ENCODE measurements at places on chromosomes 3 and 15.

- no peak for DNase-seq
Observed at GRCh38 chr3:108518895-108519294, 8.5 kb upstream of the MYH15 start.

DNA sequence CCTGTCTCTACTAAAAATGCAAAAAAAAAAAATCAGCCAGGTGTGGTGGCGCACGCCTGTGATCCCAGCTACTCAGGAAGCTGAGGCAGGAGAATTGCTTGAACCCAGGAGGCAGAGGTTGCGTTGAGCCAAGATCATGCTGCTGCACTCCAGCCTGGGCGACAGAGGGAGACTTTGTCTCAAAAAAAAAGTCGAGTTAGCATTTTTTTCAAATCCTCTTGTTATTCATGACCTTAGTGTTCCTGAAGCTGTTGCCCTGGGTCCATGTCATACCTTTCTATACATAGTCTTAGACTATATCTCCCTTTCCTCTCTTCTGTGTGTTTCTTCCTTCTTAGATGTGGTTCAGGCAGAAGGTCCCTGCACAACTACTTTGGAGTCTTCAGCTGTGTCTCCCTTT, 6.4 kb downstream of the FMN1 start:
- DNase-seq, result no peak

DNA sequence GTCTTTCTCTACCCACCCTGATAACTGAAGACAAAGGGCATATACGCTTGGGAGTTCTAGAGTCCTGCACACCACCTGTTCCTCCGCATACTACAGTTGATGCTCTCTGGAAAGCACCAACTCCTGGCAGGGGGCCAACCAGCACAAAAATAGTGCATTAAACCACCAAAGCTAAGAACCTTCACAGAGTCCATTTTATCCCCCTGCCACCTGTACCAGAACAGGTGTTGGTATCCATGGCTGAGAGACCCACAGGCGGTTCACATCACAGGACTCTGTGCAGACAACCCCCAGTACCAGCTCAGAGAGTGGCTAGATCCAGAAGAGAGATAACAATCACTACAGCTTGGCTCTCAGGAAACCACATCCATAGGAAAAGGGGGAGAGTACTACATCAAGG, 114.4 kb upstream of the POU1F1 start:
- DNase-seq, result no peak

DNA sequence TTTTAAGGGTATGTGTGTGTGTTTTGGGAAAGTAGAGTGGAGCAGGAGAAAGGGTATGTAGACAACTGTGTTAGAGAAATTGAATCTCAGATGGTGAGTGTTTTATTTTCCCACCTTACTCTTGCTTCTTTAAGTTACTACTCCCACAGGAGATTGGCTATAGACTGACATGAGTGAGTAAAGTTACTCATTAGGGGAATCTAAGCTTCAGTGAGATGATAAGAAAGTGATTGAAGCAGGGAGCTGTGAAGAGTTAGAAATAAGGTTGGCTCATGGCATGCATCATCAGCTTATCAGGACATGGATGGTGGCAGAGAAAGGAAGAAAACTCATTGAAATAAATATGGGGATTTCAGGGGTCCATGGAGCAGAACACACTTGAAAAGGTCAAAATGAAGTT, 88.9 kb downstream of the MBNL1 start:
- no peak for DNase-seq

DNA sequence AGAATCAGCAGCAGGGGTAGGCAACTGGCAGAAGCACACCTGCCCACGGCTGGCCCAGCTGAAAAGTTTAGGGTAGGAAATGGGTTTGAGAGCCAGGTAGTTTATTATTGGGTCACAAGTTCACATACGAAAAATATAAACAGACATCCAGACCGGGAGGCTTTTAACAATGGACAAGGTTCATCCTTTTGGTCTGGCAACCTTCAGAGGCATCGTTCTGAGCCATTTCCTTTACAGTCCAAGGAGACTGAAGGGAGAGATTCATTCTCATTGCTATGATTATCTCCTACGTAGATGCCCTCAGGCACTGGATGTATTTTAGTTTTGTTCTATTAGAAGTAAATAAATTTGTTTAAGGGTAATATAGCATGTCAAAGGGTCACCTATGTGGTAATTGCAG, 248.0 kb upstream of the THBS1 start:
- DNase-seq, result no peak

DNA sequence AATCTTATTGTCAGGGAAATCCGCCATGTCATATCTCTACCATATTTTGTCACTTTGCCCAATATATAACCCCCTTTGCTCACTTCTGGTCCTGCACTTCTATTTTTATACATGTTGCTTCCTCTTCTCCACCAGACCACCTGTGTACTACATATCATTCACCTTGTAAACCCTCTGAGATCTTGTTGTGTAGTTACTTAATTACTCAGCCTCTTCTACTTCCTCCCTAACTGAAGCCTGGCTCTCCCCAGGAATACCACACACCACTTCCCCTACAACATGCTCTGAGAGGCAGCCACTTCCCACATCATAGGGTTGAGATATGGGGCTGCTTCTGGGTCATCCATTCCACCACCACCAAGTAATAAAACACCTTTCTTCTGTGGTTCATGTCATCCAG, 10.0 kb downstream of the HEXA start:
- DNase-seq, result peak; percentile 59

DNA sequence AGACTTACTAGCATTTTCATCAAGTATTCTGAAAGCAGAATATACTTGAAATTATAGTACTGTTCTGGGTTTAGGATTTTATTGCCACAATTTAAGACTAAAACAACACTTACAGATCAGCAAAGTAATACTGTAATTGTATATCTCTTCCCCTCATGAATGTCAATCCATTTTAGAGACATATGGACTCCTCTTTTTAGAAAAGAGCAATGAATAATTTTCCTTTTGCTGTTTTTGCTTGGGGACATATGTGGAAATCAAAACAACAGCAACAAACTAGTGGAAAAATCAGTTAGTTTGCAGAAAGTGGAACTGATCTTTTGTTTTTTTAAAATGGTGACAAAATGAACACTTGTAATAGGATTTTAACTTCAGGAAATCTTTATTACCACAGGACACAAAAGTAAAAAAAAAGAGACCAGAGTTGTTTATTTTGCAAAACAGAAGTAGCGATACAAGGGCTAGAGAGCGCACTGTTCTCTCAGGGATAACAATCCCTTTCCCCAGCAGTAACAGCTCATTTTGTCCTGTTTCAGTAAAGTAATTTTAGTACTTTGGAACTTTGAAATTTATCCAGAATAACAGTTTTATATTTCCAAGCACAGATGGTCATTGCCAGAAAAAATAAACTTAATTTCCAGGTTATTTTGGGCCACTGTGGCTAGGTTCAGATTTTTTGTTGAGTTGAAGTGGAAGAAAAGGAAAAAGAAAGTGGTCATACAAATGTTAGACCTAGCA, 17.1 kb downstream of the LEKR1 start:
- DNase-seq, result no peak

DNA sequence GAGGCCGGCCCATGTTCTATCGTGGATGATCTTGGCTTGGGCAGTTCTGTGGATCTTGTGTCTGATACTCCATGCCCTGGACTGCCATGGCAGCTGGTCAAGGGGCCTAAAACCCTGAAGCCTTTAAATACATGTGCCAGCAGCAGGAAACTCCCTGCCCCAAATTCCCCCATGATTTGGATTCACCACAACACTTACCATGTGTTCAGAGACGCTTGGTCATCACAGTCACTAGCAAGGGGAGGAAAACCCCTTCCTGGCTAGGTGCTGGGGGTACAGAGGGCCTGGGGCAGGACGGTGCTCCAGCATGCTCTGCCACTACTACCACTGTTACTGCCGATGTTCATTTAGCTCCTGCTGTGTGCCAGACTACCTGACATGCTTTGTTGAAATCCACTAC, 94.4 kb downstream of the DNAJB8 start:
- DNase-seq, result no peak

GRCh38 chr3:129087138-129087702, 26.6 kb downstream of the GP9 start:
- no peak for DNase-seq

GRCh38 chr3:180306155-180306554, 269.4 kb upstream of the PEX5L start:
- DNase-seq, result no peak

DNA sequence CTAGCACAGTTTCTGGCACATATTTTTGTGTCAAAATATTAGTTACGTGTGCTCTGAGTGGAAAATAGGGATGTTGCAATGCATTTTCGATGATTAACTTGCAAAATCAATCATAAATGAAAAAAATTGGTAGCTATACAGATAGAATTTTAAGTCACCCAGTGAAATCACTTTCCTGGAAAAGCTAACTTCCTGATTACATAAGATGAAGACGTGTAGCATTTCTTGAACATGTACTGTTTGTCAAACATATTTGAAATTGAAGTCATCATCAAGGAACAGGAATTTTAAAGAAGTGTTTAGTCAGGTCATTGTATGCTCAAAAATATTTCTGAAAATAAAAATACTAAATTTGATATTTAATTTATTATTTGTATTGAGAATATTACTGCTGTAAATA, 977.7 kb downstream of the PLOD2 start:
- DNase-seq, result no peak

- DNase-seq, result no peak
Observed at GRCh38 chr15:61750271-61751084, 309.8 kb downstream of the VPS13C start.

- DNase-seq, result peak; percentile 37
Observed at GRCh38 chr3:120338517-120338916, 10.6 kb downstream of the LRRC58 start.

DNA sequence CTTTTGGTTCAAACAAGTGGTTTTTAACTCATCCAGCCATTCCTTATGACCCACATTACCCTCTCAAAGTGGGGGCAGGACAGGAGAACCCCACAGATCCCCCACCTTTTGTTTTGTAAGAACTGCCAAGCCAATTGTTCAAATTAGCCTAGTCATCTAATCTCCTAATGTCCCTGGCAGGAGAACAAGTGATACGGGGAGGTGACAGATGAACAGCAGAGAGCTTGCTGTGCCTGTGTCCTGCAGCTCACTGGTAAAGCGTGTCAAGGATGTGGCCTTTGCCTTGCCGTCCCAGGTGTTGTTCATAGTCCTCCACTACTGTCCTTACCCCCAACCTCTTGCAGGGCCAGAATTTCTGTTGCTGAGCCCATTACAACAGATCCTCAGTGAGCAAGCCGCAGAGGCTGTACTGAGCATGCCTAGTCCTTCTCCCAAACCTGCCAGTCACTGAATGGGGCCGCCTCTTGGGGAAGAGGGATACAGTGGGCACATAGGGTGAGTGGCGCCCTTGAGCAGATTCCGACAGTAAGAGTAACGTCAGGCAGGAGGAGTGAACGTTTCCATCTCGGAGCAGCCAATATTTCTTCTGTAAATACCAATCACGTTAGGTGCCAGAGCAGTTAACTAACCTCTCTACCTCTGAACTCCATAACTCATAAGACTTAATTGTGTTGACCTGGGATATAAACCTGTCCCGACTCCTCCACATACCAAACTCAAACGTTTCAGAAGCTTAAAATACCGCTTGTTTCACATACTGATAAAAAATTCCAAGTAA, 87.4 kb downstream of the ITPR1 start:
- no peak for DNase-seq

DNA sequence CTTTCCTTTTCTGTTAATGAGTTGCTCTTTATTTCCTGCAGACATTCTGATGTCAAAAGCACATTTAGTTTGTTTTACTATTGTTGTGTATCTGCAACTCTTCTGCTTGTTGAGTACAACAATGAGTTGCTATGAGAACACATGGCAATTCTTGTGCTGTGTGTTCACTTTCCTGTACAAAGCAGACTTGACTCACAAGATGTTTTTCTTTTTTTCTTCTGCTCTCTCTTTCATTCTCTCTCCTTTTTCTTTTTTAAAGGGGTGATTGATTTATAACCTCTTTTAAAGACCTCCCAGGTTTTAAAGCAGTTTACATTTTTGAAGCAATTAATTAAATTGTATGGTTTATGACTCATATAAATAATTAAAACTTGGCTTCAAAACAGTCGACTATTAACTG, 31.6 kb upstream of the ABHD10 start:
- DNase-seq, result no peak

DNA sequence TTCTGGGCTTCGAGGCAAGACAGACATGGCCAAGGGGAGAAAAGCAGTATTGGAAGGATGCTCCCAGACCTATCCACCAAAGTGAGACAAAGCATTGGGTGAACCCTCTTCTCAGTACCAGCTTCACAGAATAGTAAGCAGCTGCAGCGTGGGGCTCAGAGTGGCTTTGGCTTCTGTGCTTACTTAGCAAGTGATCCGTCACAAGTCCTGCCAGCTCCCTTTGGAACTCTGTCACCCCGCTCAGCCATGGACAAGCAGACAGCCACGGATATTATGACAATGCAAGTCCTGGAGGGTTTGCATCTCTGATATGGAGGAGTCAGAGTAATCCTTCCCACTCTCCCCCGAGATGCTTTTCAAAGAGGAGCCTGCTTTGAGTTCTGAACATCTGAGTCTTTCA, 90.8 kb downstream of the SLCO3A1 start:
- DNase-seq, result no peak

GRCh38 chr3:50189989-50190388, 1.4 kb upstream of the GNAT1 start:
- no peak for DNase-seq

DNA sequence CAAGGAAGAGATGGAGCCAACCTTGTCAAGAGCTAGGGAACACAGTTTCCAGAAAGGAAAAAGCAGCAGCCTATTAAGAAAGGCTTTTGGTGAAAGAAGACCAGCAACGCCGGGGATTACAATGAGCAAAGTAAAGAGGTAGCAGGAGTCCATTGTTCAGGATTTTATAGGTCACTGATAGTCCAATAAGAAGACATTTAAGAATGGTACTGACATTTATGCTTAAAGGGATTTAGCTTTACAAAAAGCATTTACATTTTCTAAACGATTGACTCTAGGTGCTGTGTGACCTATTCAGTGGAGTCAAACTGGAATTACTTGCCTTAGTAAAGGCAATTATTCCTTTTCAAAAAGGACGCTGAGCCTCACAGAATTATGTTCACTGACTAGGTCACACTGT, 40.8 kb downstream of the CSNK1G1 start:
- DNase-seq, result no peak

DNA sequence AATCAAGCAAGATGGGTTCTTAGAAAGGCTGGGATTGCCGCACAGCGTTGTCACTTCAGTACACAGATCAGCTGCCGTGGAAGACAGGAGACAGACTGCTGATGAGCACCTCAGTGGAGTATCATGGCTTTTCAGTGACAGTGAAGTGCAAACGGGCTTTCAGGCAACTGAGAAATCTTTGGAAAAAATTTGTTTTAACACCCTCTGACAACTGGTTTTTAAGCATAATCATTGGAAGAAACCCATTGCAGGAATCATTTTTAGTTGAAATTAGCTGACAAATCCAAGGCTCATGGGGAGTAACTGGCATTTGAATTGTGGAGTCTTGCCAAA, 418.8 kb downstream of the OTOL1 start:
- DNase-seq, result no peak

- DNase-seq, result no peak
Observed at GRCh38 chr15:39347453-39347852, 233.4 kb upstream of the THBS1 start.

All from activated CD4-positive, alpha-beta T cell treated with anti-CD3 and anti-CD28 coated beads, Interleukin-2, Interleukin-4, amounts not matched to agents 100 ng/mL and 50 ng/mL, durations not matched to agents 16 hours and 8 hours (primary cell).